ENCODE measurements at places on chromosomes 1 and 21.
A peak's percentile ranks its signal among the peaks of the same experiment; 100 is the strongest.

DNA sequence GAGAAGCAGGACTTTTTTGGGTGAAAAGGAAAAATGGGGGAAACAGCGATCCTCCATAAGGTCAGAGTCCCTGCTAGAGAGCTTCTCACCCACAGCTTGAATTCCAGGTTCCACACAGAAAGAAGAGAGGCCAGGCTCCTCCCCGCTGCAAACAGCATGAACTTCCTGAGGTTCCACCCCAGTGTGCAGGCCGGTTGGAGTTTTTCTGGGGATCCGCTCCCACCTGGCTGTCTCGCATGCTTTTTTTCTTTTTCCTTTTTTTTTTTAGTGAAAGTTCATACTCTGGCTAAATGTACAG, 595.1 kb upstream of the ZP4 start:
- no peak for ATAC-seq

DNA sequence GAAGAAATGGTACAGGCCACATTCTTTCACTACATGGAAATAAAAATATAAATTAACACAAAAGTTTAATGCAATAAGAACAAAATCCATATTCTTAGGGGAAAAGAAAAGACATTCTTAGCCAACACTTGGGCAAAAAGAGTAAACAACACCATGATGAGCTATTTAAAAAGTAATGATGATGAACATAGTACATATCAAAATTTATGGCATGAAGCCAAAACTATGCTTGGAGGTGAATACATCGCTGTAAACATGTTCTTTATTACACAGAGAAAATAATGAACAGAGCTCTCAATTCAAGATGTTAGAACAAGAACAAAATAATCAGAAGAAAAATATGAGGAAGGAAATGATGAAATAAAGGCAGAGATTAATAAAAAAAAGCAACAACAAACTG, 158.2 kb downstream of the ZSCAN20 start:
- ATAC-seq, result no peak

DNA sequence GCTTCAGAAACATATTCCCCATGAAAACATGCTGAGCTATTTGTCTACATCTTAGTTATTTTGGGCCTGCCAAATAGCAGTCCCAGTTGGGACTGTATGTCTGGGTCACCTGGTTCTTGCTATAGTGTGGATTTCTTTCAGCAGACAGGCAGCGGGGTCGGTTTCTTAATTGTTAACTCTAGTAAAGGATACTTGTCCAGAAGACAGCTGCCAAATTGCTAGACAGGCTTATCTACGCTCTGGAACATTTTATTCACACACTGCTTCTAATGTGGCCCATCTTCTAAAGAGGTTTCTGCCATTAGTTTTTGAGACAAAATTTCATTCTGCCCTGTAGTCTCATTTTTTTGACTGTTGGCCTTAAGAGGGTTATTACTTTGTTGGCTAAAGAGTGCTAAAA, 217.9 kb downstream of the RWDD3 start:
- no peak for ATAC-seq

- peak; percentile 95 for ATAC-seq
Measured at GRCh38 chr1:156160743-156161171, 7.4 kb downstream of the SEMA4A start.

Measured in gastroesophageal sphincter (tissue), 4 donors.